ENCODE measurements at places on chromosomes 5 and 9.

- DNase-seq: peak; percentile 79
Measured at GRCh38 chr9:121399883-121400607, 30.0 kb upstream of the STOM start.

DNA sequence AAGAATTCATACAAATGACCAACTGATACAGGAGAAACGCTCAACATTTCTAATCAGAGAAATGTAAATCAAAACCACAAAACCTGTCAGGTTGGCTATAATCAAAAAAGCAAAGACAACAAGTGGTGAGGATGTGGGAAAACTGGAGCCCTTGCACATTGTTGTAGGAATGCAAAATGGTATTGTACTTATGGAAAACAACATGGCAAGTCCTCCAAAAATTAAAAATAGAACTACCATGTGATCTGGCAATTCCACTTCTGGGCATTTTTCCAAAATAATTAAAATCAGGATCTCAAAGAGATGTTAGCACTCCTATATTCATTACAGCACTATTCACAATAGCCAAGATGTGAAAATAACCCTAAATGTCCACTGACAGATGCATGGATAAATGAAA is 76.1 kb downstream of the FNIP1 start:
- DNase-seq: peak; percentile 30

GRCh38 chr5:28703651-28704260 is 1665.4 kb upstream of the CDH9 start:
- DNase-seq: no peak

DNA sequence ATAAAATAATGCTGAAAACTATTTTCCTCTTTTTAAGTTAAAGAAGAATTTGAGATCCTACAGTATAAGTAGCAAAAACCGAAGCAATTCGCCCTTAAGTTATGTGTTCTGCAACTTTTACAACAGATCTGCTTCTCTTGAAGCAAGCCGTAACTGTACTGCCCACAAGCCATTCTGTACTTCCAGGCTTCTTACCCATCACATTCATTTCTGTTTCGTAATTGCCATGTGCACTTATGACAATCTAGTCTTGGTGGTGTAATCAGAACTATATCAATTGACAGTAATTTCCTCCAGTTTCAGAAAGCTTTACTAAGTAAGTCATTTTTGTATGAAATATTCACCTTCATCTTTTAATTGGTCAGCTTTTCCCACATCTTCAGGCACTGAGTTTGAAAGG is 13.8 kb downstream of the SGTB start:
- peak; percentile 21 for DNase-seq

DNA sequence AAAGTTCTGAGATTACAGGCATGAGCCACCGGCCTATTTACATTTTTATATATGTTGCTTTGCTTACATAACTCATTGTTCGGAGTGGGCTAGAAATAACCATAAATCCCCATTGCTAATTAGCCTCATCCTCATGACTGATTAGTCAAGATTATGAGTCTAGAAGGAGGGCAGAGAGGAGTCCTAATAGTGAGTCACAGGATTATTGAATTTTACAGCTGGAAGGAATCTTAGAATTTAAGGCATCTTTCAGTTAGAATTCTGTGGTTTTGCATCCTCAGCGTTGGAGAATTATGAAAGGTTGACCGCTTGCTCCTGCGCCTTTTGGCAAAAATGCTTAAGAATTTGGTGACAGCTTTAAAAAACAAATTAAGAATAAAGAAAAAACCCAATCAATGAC is 2.6 kb upstream of the PBX3 start:
- peak; percentile 92 for DNase-seq

DNA sequence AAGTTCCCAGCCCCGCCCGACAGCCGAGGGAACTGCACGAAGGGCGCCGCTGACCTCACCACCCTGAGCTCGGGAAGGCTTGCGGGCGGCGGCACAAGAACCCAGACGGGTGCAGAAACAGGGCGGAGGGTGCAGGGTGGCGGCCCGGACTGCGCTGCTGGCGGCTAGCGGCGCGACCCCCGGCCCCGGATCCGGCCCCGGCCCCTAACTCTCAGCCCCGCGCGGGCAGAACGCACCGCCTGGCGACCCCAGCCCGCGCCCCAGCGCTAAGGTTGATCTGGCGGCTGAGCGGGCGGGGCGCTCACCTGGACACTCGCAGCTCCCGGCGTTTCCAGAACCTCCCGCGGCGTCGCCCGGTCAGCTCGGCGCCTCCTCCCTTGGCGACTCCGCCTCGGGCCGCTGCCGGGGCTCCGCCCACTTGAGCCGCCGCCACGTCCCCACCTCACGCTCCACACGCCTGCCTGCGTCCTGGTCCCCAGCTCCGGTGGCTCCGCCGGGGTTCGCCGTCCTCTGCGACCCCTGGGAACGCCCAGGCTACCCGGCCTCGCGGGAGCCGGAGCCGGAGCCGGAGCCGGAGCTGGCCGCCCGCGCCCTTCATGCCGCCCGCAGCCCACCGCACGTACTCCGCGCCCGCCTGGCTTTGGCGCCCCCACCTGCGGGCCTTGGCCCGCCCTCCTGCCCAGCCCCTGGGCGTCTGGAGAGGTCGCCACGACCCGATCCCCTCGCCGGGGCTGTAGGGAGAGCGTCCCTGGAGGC is at the start of gene P4HA2:
TSS of gene P4HA2 (minus strand) at position 369 of the 756 bp plus-strand sequence. CDS start 9,227 bp downstream, outside the sequence.
- peak; percentile 62 for DNase-seq

DNA sequence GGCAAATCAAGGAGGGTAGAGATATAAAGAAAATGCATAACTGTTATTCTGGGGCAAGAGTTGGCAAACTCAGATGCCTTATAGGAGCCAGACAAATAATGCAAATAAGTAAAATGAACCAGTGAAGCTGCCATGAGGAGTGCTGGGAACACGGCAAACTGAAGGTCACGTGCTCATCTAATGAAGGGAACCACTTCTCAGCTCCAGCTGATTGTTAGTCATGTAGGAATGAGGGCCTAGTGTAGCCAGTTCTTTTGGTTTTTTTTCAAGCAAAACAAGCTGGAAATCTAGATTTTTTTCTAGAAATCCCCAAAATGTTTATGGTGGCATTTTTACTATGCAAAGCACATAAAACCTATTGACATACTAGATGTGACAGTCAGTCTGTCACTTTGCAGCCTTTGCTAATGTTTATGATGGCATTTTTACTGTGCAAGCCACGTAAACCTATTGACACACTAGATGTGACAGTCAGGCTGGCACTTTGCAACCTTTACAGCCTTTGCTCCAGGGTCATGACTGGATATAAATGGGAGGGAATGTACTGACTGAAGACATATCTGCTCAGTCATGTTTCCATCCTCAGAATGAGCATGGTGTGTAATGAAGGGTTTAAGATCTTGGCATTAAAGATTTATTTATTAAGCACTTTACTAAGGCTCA is 39.4 kb downstream of the RUSC2 start:
- DNase-seq: no peak

- no peak for DNase-seq
Measured at GRCh38 chr5:146179696-146180095, 2.8 kb downstream of the LARS1 start.

GRCh38 chr9:115341426-115341825 is 223.5 kb upstream of the TNC start:
- no peak for DNase-seq

- DNase-seq: no peak
Measured at GRCh38 chr9:95188459-95188858, 129.1 kb downstream of the FANCC start.

DNA sequence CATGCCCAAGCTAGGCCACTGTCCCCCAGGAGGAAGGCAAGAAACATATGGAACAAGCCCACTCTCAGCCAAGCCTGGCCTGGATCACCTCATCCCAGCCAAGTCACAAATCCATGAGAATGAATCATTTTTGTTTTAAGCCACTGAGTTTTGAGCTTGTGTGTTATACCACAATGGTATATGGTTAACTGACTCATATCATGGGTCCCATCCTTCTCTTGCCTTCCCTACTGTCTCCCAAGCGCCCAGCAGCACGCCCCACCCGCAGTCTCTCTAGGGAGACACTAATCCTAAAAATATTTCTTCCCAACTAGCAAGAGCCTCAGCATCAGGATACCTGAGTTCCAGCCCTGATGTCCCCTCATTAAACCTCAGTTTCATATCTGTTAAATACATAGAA is 248.1 kb downstream of the CDK5RAP2 start:
- no peak for DNase-seq

DNA sequence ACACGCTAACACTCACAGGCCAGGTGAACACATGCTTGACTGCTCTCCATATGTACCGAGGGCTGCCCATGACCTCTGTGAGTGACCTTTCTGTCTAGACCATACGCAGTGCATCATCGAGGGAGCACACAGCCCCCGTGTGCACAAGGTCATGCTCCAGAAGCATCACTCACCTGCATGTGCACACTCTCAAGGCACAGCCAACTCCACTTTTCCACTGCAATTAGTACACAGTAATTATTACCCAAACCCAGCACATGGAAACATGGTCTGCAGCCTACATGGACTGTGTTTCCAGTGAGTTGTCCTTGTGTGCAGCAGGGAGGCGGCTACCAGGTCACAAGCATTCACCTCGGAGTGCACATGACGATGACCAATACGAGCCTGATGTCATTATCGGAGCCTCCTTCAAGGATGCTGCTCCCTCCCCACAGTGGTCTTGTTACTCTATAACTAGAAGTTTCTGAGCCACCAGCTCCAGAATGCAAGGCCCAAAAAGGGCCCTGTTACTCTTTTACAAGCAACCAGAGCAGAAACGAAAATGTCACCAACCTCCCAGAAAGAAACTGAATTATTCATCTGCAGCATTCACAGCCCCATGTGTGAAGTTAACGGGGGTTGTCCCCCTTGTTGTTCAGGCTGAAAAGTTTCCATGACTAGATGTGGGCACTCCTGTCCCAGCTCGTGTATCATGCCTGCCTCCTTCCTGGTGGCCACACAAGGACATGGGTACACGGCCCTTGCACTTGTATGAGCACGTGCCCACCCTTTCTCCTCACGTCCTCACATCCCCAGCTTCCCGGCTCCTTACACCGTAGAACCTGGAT is 31.2 kb downstream of the SEMA4D start:
- no peak for DNase-seq

GRCh38 chr5:75335952-75336614 is 937 bp upstream of the HMGCR start:
- DNase-seq: peak; percentile 89

DNA sequence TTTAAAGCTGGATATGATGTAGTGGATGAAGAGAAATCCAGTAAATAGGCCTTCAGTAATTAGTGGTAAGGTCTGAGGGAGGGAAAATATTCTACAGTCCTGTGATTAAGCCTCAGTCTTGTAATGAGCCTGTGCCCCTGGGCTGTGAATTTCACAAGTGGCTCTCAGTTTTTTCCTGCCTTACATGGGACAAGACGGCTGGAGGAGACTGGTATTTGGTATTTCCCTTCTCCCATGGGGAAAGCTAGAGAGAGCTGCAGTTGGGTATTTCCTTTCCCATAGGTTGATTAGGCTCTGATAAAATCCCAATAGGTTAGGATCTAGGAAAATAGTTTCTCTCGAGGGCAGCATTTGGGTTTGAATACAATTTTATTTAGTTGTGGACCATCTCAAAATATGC is 62.2 kb upstream of the GNA14 start:
- DNase-seq: no peak

DNA sequence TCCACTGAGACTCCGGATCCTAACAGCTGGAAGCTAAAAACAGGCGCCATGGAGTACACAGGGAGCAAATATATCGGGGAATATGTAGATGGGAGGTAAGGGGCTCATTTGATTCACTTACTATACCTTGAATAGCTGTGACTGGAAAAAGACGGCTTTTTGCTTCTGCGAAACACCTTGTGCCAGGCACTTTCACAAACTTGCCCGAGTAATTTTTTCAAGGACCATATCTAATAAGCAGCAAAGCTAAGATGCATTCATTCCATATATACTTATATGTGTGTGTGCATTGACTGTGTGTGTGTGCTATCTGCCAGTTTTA is 178 bp downstream of the MORN5 start:
- DNase-seq: no peak

GRCh38 chr5:128097224-128097623 is 13.7 kb downstream of the SLC12A2 start:
- DNase-seq: no peak

DNA sequence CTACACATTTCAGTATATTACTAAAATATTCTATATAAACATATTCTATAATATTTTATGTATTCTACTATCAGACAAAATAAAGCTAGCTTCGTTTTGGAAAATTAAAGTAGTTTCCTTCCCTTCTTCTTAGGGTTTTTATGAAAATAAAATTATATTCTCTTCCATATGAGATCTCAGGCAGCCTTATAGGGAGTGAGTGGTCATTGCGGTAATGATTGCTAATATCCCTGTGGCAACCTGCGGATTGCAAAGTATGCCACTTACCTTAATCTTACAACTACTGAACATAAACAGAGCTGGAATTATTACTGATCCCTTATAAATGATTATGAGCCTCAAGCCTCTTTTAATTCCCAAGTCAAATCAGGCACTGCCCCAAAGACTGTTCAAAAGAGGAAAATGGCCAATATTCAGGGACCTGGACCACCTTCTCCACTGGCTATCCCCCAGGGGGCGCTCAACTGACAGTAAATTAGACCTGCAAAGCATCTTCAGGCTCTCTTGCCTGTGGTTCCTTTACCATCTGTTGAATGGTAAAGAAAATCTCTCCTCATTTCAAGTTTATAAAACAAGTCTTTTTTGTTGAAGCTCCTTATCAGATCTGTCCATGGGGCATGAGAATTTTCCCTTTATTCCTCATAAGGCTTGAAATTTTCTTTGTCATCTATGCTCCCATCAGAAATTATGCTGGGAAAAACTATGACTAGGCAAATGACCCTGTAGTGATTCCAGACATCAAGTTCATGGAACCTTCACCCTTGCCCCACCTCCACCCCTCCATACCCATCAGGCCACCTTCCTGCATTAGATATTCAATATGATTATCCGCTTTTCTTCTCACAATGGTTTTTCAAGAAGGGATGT is 163.9 kb downstream of the CEMIP2 start:
- DNase-seq: peak; percentile 82

GRCh38 chr5:1315709-1316587 is 21.1 kb upstream of the TERT start:
- peak; percentile 3 for DNase-seq

DNA sequence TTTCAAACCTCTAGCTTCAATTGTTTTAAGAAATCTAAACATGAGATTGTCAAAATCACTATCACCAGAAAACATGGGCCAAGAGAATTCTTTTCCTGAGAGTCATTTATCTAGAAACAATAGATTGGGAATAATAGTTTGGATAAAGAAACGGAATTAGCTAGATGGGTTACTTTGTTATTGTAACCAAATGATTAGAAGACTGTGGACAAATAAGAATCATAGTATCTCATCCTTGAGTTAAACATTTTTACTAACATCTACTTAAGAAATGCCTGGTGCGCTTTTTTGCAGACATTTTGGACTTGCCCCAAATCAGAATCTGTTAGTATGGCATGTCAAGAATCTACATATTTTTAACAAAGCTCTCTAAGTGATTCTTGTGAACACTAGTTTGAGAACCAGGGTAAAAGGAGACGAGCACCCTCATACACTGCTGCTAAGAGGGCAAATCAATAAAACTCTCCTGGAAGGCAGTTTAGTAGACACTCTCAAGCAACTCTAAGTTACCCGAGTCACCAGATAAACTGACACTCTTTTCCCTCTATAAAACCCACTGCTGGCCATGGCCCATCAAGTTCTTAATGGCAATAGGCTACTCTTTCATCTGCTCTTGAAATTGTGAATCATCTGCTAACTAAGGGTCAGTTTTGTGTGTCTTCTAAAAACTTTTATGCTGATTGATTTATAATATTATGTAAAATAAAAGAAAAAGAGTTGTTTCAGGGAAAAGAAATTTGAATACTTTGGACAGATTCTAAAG is 39.1 kb downstream of the TPD52L3 start:
- DNase-seq: peak; percentile 27
